Progenitor cell of endocrine pancreas (in vitro differentiated cells): ENCODE measurements at places on chromosomes 6 and 20. TPM values are rescaled to one million over a fixed set of nuclear protein-coding genes. Genes with fewer than 3 reads are reported as not detected.

FAM217A gene
- 0.13 TPM in 1 of 2 replicates, not detected in the other for total RNA-seq

BEND6 gene
- 0.46 and 0.64 TPM in 2 replicates for total RNA-seq

GRCh38 chr6:167056370-167056769, 57.2 kb downstream of the CEP43 start:
- H3K27me3 ChIP-seq, result no peaks in the 10 kb centered on the region
- peaks cover 2% of the 10 kb centered on the region for H3K36me3 ChIP-seq
- H3K27ac ChIP-seq, result no peak overlapping the region
- no peak for DNase-seq
- no peaks in the 10 kb centered on the region for H3K4me1 ChIP-seq

- no peak overlapping the region for H3K27ac ChIP-seq
- DNase-seq, result no peak
Measured at GRCh38 chr6:73854998-73855718, 159.2 kb downstream of the CD109 start.

DNA sequence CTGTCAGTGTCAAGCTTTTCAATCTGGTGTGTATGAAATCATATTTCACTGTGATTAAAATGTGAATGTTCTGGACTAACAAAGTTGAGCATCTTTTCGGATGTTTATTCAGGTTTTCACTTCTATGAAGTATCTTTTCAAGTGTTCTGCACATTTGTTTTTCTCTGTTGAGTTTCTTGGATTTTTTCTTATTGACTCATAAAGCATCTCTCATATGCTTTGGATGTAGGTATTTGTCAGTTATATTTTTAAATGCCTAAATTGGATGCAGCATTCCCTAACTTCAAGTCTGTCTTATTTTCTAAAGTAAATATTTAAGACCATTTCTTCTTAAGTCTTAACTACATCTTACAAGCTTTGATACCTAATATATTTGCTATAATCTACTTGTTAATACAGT, 398.0 kb downstream of the PLCB1 start:
- H3K4me1 ChIP-seq, result no peaks in the 10 kb centered on the region
- no peak overlapping the region for H3K4me3 ChIP-seq
- H3K27ac ChIP-seq, result no peak overlapping the region
- H3K36me3 ChIP-seq, result no peaks in the 10 kb centered on the region
- no peaks in the 10 kb centered on the region for H3K27me3 ChIP-seq

DNA sequence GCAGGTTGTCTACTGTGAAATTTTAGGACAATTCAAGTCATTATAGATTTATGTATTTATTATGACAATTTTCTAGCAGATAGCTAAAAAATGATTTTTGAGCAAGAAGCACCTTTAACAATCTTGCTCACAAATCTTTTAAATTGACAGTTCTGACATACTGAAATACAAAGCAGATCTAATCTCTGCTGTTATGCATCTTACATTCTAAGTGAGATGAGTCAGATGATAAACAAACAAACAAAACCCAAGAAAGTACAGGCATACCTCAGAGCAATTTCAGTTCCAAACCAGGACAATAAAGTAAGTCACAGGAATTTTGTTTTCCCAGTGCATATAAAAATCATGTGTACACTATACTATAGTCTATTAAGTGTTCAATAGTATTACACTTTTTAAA, 430.7 kb upstream of the PTCHD4 start:
- no peak for DNase-seq
- H3K4me3 ChIP-seq, result no peak overlapping the region
- H3K4me1 ChIP-seq, result no peaks in the 10 kb centered on the region
- no peak overlapping the region for H3K27ac ChIP-seq
- H3K36me3 ChIP-seq, result no peaks in the 10 kb centered on the region

DNA sequence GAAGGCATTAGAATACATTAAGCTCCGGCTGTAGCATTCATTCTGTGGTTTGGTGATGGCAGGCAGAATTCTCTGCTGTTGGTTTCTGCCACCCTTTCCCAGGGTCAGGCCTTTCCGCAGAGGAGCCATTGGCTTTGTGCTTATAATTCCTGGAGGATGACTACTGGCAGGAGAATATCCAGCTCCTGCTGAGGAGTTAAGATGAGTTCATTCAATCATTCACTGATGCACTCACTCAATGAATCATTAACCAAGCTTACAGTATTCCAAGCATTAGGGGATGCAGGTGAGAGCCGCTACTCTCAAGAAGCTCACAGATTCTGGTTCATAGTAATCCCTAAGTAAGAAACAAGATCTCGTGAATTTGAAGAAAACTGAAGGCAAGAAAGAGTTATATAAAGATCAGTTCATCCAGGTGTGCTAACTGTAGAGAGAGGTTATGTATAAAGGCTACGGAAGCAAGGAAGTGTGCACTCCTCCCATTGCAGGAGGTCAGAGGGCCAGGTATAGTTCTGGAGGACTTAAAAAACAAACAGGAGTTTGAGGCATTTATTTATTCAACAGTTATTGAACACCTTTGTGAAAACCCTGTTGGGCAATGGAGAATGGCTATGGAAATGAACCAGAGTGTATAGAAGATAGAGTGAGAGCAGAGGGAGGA, 75.5 kb downstream of the HMGN3 start:
- peaks cover 22% of the 10 kb centered on the region for H3K4me1 ChIP-seq
- no peaks in the 10 kb centered on the region for H3K36me3 ChIP-seq
- no peaks in the 10 kb centered on the region for H3K27me3 ChIP-seq
- H3K27ac ChIP-seq, result peak overlapping the region; percentile 39
- H3K4me3 ChIP-seq, result no peak overlapping the region

DNA sequence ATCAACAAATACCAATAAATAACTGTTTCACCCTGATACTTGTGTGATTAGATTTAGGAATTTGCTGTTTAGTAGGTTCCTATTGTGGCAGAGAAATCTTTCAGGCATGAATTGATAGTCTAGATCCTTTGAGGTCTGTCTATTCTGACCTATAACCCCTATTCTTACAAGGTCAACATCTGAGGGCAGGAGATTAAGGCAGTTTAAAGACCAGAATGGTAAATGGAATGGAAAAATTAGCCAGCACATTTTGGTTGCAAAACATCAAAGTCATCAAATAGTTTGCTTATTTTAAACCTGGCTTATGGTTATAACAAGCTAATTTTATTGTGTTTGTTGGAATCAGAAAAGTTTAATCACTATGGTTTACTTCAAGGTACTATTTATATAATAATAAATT, 78.4 kb downstream of the LIN28B start:
- H3K27ac ChIP-seq, result no peak overlapping the region
- H3K4me1 ChIP-seq, result peaks cover 5% of the 10 kb centered on the region
- H3K4me3 ChIP-seq, result no peak overlapping the region

DNA sequence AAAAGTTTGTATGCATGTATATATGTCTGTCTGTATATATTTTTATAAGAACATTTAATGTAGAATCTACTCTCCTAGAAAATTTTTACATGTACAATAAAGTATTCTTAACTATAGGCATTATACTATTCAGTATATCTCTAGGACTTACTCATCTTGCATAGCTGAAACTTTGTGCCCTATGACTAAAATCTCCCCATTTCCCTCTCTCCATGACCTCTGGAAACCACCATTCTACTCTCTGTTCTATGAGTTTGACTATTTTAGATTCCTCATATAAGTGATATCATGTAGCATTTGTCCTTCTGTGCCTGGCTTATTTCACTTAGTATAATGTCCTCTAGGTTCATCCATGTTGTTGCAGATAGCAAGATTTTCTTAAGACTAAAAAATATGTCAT, 205.1 kb upstream of the SMLR1 start:
- no peaks in the 10 kb centered on the region for H3K27me3 ChIP-seq
- DNase-seq, result no peak
- no peak overlapping the region for H3K4me3 ChIP-seq
- H3K4me1 ChIP-seq, result no peaks in the 10 kb centered on the region
- H3K27ac ChIP-seq, result no peak overlapping the region

DNA sequence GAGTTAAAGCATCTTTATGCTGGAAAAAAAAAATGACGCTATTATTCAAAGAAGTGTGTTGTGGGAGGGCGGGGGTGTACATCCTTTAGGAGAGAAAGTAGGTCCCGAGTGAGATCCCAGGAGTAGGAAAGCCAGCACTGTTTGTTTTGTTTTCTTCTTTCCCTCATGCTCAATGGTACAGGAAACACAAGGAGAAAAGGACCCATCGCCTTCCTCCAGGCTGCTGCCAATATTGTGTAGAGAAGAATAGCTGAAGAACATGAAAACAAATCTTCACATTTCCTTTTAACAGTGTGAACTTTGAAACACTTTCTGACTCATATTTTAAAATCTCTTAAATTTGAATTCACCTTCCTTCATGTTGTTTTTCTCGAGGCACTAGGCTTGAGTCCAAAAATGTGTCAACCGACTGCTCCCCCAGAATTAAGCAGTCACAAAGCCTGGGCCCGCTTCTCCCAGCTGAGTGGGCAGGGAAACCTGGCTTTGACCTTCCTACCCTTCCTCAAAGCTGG, 22.3 kb downstream of the PPP1R16B start:
- H3K4me3 ChIP-seq, result no peak overlapping the region
- no peaks in the 10 kb centered on the region for H3K36me3 ChIP-seq
- peaks cover 7% of the 10 kb centered on the region for H3K27me3 ChIP-seq
- no peak for DNase-seq
- H3K4me1 ChIP-seq, result peaks cover 11% of the 10 kb centered on the region

DNA sequence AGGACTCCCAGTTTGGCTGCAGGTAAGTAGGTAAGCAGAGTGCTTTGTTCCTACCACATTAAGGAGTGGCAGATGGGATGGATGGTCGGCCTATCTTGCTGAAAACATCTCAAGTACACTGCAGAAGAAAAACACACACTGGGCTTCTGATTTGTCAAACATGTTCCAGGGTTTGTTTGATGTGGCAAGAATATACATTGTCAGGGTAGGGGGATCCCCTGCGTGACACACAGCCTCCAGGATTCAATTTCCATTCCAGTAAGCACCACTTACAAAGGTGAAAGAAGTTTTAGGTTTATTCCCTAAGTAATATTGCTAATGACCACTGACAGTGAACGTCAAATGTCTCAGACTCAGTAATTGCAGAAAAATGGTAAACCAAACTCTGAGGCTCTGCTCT, 26.0 kb upstream of the KIF16B start:
- DNase-seq, result no peak
- H3K36me3 ChIP-seq, result no peaks in the 10 kb centered on the region
- no peak overlapping the region for H3K4me3 ChIP-seq
- no peak overlapping the region for H3K27ac ChIP-seq
- H3K4me1 ChIP-seq, result no peaks in the 10 kb centered on the region

- H3K4me3 ChIP-seq, result no peak overlapping the region
- H3K27me3 ChIP-seq, result peaks cover 15% of the 10 kb centered on the region
- H3K27ac ChIP-seq, result no peak overlapping the region
- H3K4me1 ChIP-seq, result peaks cover 10% of the 10 kb centered on the region
- DNase-seq, result no peak
Measured at GRCh38 chr6:12844284-12845223, 128.0 kb downstream of the PHACTR1 start.

DNA sequence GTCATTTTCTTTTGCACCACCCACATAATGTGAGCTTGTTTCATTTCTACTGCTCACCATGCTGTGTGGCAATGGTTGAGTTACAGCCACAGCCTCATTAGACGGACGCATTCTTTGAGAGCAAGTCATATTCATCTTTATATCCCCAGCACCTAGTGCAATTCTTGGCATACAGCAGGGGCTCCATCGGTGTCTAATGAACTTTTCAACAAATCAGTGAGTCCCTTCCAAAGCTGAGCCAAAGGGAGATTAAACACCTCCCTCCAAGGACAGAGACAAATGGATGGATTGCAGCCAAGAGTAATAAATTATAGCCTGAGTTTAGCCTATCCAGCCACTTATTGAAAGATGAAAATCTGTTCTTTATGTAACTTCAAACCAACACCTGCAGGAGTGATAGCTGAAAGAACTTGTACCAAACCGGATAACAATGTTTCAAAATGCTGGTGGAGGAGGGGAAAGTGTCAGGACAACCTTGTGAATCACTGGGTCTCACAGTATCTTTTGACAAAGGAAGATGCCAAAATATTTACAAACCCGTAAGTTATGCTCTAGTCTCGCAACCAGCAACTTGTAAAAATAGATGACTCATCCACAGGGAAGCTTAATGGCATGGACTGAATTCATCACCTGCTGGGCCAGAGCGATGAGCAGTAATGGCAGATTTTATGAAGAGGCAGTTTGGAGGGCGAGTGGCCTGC, 139.0 kb downstream of the PXDC1 start:
- H3K4me3 ChIP-seq, result no peak overlapping the region
- no peak for DNase-seq
- peaks cover 16% of the 10 kb centered on the region for H3K27me3 ChIP-seq
- H3K27ac ChIP-seq, result no peak overlapping the region
- no peaks in the 10 kb centered on the region for H3K4me1 ChIP-seq
- H3K36me3 ChIP-seq, result no peaks in the 10 kb centered on the region

DNA sequence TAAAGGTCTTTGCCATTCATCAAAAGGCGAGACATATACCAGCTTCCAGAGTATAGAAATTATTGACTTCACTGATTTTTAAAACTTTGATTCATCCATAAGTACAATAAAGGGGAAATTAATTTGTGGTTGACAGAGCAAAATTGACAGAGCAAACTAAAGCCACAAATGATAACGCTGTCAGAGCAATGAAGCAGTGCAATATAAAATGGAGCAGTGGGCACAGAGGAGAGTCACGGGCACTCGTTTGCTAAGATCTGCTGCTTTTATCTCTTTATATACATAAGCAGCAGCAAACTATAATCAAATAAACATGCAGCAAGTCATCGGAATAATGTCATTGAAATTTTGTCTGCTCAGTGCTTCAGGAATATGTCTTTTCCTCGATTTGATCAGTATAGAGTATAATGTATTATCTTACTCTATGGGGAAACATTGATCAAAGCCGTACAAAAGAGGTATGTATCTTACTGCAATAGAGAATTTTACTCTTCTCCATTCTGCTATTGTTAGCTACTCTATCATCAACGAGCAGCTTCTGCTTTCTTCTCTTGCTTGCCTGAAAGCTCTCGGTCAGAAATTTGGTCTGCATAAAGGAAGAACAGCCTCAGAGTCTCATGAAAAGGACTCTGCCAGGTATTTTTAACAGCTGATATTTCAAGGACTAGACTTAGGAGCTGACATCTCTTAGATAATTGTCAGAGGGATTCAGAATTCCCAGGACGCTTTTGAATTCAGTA, 546.0 kb upstream of the ARID1B start:
- no peak overlapping the region for H3K4me3 ChIP-seq
- no peak overlapping the region for H3K27ac ChIP-seq
- H3K36me3 ChIP-seq, result no peaks in the 10 kb centered on the region
- H3K4me1 ChIP-seq, result peaks cover 11% of the 10 kb centered on the region
- H3K27me3 ChIP-seq, result peaks cover 4% of the 10 kb centered on the region
- no peak for DNase-seq

DNA sequence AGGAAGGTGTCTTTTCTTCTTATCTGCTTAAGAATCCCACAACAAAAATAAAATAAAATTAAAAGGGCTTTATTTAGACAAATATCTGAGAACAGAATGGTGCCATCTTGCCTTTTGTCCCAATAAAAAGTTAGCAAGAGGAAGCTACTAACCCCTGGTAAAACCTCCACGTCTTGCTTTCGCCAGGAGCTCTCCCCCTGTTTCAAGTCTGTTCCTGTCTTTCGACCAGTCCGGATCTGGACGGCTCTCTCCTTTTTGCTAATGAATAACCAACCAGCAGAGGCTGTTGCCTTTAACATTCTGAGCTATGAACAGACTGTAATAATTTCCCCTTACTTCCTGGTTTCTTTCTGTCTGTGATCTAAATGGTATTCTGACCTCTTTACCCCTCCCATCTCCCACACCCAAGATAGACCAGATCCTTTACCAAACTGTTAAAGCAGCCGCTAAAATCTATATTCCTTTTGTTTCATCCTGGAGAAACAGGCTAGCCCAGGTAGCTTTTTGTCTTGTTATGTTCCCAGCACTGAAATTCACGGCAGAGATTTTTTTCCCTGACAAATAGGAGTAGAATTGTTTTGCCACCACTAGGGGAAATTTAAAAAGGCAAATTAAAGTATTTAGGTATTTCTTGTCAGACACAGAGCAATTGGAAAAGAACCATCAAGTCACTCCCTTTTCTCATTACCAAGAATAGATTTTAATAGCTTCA, at the start of gene FRK:
FRK (minus strand) TSS at position 320 of the 712 bp plus-strand sequence. CDS start 580 bp downstream, outside the sequence.
- peaks cover 42% of the 10 kb centered on the region for H3K4me1 ChIP-seq
- no peaks in the 10 kb centered on the region for H3K27me3 ChIP-seq
- no peaks in the 10 kb centered on the region for H3K36me3 ChIP-seq
- H3K4me3 ChIP-seq, result peak within 1 kb of the TSS; percentile 84
